Cardiac atrium fibroblast (primary cell): ENCODE measurements at places on chromosomes 16 and 17. TPM values are rescaled to one million over a fixed set of nuclear protein-coding genes. Genes with fewer than 3 reads are reported as not detected.

Gene WNT9B
- not detected in 2 replicates for total RNA-seq

Gene PIP4K2B
- 53.4 and 55.6 TPM in 2 replicates for total RNA-seq

Gene RGS9
- total RNA-seq, result 2.5 and 4.5 TPM in 2 replicates

Gene SLC13A2
- not detected in 2 replicates for total RNA-seq

Gene MSL1
- total RNA-seq, result 49.5 and 68.7 TPM in 2 replicates

Gene RAC3
- 32.6 and 38.8 TPM in 2 replicates for total RNA-seq

Gene TNFRSF13B
- total RNA-seq, result not detected in 2 replicates

Gene EVPLL
- total RNA-seq, result not detected in 2 replicates

Gene OR2C1
- not detected in 2 replicates for total RNA-seq

Gene TMEM88
- total RNA-seq, result 0.72 TPM in 1 of 2 replicates, not detected in the other

Gene AOC2
- total RNA-seq, result 0.65 TPM in 1 of 2 replicates, not detected in the other

Gene LRRC45
- 7.9 and 8.8 TPM in 2 replicates for total RNA-seq

Gene DHX58
- 6.3 and 10.4 TPM in 2 replicates for total RNA-seq

Gene KNOP1
- 6.0 and 8.8 TPM in 2 replicates for total RNA-seq
